ENCODE measurements at places on chromosomes 16 and 17.
A peak's percentile ranks its signal among the peaks of the same experiment; 100 is the strongest.

DNA sequence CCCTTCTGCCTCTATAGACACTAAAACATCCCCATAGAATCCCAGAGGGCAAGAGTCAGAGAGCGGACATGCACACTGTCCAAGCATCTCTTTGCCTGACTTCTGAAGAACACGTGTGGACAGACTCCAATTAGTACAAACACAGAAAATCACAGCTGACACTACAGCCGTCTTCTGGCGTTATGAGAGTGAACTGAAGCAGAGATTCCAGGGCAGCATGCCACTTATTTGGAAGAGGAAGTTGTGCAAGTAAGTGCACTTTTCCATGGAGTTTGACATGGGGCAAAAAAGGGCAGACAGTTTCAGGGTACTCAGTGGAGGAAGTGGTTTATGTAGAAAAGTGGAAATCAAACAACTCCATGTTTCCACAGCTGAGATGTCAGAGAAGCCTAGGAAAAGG lies 16.8 kb upstream of the ZNF287 start:
- DNase-seq = no peak

- DNase-seq = no peak
Measured at GRCh38 chr16:80984124-80984892, 22.4 kb downstream of the CMC2 start.

GRCh38 chr17:75894049-75894733 lies 2.6 kb downstream of the TRIM65 start:
- DNase-seq = no peak

GRCh38 chr16:62573466-62573865 lies 537.2 kb upstream of the CDH8 start:
- DNase-seq = no peak

DNA sequence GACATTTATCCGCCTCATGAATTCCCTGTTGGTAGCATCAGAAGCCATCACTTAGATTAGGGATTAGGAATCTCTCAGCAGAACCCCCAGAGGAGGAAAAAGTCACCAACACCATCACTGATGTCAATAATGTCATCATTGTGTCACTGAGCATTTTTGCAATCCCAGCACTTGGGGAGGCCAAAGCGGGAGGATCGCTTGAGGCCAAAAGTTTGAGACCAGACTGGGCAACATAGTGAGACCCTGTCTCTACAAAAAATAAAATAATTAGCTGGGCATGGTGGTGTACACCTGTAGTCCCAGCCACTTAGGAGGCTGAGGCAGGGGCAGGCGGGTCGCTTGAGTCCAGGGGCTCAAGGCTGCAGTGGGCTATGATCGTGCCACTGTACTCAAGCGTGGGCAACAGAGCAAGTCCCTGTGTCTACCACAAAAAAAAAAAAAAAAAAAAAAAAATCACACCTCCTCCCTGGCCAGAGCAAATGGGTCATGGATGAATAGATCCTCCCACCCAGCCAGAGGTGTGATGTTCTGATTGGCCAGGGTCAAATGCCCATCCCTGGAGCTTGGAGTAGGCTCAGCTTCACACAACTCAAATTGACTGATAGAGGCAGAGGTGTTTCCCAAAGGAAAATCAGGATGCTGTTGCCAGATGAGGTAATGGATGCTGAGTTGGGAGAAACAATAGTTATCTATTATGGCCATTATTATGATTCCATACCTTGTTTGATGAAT lies 31.6 kb downstream of the VWA3A start:
- DNase-seq = no peak

DNA sequence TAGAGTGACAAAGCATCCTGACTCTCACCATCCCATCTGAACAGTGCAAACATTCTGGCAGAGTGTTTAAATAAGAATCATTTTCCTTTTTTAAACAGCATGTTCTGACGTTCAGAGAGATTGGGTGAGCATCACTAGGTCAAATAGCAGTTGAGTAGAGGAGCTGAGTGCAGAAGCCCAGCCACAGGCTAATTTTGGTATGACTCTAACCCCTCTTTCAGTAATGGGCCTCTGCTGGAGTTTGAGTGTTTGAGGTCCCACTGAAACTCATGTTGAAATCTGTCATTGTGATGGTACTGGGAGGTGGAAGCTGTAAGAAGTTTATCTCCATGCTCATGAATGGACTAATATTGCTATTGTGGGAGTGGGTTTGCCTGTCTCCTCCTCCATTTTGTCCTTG lies 194.4 kb downstream of the SALL1 start:
- no peak for DNase-seq

GRCh38 chr16:74583926-74584666 lies 22.8 kb downstream of the GLG1 start:
- DNase-seq = no peak

DNA sequence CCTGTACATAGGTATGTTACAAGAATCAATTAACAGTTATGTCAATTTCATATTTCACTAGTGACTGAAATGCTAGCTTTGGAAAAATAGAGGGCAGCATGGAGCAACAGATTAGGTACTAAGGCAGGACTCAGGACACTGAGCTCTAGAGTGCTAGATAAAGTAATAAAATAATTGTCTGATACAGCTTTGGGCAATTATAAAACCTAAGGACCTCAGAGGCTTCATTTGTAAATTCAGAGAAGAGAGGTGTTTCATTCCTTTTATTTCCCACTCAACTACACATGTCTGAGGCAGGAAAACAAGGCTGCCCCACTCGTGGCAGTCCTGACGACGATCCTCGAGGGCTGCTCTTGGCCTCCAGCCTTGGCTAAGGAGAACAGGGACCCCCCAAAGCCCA lies 81.5 kb downstream of the CA4 start:
- no peak for DNase-seq

DNA sequence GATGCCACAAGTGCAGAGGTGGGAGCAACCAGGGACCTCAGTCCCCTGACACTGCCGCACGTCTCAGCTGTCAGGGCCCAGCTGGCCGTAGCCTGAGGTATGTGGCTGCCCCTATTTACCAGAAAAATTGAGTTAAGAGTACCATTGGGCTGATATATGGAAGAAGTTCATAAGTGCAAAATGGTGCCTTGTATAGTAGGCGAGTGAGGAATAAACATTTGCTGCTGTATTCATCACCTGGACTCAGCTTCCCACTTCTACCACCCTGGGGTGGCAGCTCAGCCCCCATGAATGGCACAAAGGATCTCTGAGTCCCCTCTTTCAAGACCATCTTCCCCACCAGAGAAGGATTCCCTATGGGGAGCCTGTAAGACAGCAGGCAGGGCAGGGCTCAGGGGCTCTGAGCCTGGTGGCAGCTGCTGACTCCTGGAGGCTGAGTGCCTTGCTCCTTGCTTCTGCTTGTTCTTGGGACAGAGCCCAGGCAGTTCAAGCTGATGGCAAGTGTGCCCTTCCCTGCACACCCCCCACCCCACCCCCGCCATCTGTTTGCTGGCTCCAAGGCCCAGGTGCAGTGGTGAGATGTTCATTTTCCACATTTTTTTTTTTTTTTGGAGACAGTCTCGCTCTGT lies 29.0 kb downstream of the TRPV2 start:
- no peak for DNase-seq

DNA sequence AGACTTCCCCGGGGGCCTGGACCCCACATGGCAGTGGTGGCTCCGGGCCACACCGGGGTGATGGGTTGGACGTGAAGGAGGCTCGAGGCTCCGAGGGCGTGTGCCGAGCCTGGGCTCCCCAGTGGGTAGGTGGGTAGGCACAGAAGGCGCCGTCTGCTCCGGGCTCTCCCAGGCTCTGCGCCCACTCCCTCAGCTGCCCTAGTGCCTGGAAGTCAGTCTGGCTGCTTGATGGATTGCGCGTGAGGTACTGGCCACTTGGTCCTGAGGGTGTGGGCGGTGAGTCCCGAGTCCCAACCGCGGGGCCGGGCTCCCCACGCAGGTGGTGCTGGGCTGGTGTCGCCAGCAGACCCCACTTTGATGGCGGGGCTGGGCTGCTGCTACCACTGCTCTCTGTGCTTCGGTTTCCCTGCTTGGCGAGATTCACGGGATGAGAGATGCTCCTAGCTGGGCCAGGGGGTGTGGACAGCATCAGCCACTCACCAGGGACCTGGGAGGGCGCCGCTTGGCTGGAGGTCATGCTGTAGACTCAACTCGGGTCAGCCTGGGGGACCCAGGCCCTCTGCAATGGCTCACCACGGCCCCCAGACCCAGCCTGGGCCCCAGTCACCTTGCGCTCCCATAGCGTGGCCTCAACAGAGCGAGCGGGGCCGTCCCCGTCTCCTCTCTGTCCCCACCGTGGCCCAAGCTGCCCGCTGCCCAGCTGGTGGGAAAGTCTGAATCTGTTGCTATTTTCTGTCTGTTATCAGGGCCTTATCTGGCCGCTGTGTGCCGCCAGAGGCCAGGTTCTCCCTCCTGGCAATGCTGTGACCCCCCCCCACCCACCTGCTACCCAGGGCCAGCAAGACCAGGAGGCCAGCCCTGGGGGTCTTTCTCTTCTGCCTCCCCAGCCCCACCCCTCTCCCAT lies 26.1 kb downstream of the ZFPM1 start:
- DNase-seq = no peak

DNA sequence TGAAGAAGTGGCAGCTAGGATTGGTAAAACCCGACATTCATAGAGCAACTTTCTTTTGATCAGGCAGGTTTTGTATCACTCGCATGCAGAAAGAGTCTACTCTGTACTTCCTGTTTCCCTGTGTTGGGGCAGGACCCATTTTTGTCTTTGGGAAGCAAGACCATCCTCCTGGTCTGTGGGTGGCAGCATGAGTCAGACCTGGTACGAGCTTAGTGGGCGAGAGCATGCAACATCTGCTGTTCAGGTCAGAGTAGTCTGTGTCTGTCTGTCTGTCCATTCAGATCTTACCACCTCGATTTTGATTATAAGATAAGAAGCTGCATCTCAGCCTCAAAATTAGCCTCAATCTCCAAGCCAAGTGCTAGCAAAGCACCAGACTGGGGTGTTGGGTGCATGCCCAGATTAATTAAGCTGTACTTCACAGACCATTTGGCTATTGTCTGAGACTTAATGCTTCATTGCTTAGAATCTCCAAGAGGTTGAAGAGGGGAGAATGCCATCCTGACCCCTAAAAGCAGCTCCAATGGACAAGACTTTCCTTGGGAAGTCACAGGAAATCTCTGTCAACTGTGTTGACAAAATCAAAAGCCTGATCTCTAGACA lies 110.9 kb downstream of the XYLT1 start:
- no peak for DNase-seq

DNA sequence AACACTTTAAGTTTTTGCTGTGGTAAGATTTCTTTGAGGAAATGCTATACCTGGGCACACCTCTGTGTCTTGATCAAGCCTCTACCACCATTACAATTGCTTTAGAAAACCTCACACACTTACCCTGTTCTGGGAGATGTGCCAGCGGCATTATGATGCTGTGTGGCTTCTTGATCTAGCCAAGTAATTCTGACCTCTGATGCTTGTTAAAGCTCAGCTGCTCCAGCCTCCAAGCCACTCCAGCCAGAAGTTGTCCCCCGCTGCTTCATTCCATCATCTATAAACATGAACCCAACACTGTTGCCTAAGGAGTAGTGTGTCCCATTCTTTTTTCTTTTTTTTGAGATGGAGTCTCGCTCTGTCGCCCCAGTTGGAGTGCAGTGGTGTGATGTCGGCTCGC lies 60.1 kb downstream of the CYLD start:
- DNase-seq = no peak

- peak; percentile 51 for DNase-seq
Measured at GRCh38 chr17:43832976-43833829, at the start of gene MPP3. Gene MPP3 (minus strand): TSS chr17:43833146. CDS start chr17:43831906, 1,240 bp downstream.

GRCh38 chr17:74220946-74221818 lies 7.8 kb downstream of the TTYH2 start:
- no peak for DNase-seq

DNA sequence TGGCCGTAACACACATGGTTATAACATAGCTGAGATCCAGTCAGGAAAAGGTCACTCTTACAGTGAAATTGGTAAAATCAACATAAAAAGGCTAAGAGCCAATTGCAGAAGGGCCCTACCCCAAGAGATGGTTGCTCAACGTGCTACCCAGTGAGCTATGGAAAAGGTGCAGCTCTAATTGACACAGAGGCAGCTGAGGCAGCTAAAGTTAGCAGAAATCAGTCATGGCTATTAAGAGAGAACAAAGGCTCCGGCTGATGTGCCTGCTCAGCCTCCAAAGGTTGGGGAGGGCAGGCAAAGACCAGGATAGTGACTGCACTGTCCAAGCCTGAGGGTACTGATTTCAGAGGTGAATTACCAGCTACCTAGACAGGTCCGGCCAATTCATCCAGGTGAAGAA lies 76.5 kb upstream of the ATP2A3 start:
- DNase-seq = no peak

- no peak for DNase-seq
Measured at GRCh38 chr16:85986931-85987749, 88.2 kb downstream of the IRF8 start.

- no peak for DNase-seq
Measured at GRCh38 chr16:73047221-73047535, 750 bp downstream of the ZFHX3 start.

GRCh38 chr17:28563475-28563874 lies 7.8 kb downstream of the PIGS start:
- DNase-seq = no peak

GRCh38 chr17:31549525-31550388 lies 158.3 kb downstream of the RAB11FIP4 start:
- peak; percentile 96 for DNase-seq

DNA sequence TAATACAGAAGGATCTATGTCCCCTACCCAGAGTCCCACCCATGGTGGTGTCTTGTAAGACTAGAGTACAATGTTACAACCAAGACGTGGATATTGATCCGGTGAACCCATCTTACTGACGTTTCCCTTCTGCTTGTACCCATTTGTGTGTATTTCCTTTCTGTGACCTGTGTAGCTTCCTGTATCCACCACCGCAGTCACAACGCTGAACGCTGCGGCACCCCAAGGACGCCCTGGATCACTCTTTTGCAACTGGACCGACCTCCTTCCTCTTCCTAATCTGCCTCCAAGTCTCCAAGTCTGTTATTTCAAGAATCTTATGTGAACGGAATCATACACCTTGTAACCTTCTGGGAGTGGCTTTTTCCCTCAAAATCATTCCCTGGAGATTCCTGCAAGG lies 33.5 kb upstream of the CBX4 start:
- DNase-seq = no peak

DNA sequence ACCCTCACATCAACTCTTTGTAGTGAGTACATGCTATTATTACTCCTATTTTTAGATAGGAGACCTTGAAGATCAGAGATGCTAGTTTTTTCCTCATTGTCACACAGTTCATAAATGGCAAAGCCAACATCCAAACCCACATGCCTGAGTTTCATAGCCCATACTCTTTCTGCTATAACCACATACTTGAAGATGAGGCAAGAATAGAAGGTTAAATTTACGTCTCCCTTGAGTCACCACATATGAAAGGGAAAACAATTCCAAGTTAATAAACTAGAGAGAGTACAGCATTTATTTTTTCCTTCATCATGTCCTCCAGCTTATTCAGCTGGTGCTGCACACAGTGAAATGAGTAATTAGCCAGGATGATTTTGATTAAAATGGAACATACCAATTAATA lies 23.7 kb downstream of the NUDT7 start:
- no peak for DNase-seq

GRCh38 chr16:65494080-65494479 lies 372.2 kb upstream of the CDH11 start:
- DNase-seq = no peak

GRCh38 chr16:89324056-89325010 lies 106.8 kb downstream of the ZNF778 start:
- DNase-seq = no peak

- no peak for DNase-seq
Measured at GRCh38 chr16:27805828-27806351, 255.9 kb downstream of the KATNIP start.

- DNase-seq = no peak
Measured at GRCh38 chr16:70692873-70693671, 7.2 kb upstream of the MTSS2 start.

GRCh38 chr17:49290690-49291359 lies 60.2 kb upstream of the PHOSPHO1 start:
- no peak for DNase-seq

All from ureter (tissue), 1 donor.